Regular cardiac myocyte (primary cell): ENCODE measurements at places on chromosomes 2 and 18. TPM values are rescaled to one million over a fixed set of nuclear protein-coding genes. Genes with fewer than 3 reads are reported as not detected.

Gene KIF1A
- under 0.01 TPM in 1 of 2 replicates, not detected in the other for total RNA-seq

Gene CRYBA2
- total RNA-seq, result not detected in 2 replicates

Gene TUBB8B
- not detected in 2 replicates for total RNA-seq

Gene PLB1
- total RNA-seq, result 0.96 and 1.4 TPM in 2 replicates

Gene LYPD6
- under 0.01 and 0.77 TPM in 2 replicates for total RNA-seq

Gene PCARE
- not detected in 2 replicates for total RNA-seq

Gene EIF4E2
- total RNA-seq, result 81.5 and 158 TPM in 2 replicates

Gene NAT8
- not detected in 2 replicates for total RNA-seq

Gene CAPN14
- total RNA-seq, result under 0.01 and 0.28 TPM in 2 replicates
